Foreskin keratinocyte (primary cell): ENCODE measurements at places on chromosomes 5 and 9. TPM values are rescaled to one million over a fixed set of nuclear protein-coding genes. Genes with fewer than 3 reads are reported as not detected.

DNA sequence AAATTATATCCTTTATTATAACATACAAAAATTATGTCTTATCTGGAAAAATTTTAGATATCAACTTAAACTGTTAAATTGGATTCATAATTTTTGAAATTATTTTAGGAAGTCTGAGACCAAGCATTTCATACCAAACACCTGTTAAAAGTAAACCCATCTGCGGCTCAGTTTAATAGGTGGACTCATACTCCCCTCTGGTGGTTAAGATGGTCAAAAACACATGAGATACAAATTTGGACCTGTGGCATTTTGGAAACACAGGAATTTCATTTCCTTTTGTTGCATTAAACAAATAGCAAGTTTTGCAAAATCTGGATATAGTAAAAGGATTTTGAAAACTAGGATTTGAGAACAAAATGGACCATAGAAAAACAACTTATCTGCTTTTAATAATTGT, 53.7 kb downstream of the RGMB start:
- DNase-seq: peak; percentile 24

GRCh38 chr5:54794135-54794975, 191.0 kb downstream of the ESM1 start:
- no peak for DNase-seq

- no peak for DNase-seq
Measured at GRCh38 chr9:14159440-14160216, 154.3 kb downstream of the NFIB start.

The SEMA5A gene
- 1.9 and 4.1 TPM in 2 replicates for total RNA-seq

DNA sequence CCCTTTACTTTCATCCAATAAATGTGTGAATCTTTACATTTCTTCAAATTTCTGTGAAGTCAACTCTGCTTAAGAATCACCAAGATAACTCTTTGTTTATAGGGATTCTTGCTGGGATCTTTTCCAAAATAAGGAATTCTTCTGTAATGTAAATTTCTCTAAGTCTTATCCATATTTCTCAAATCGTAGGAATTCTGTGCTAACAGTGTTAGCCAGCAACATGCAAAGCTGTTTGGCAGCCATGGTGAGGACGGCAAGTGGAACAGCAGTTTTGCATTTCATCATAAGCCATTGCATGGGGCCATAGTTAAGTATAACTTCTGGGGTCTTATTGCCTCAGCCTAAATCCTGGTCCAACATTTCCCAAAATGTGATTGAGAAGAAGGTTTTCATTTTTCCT, 310.5 kb upstream of the PRR16 start:
- DNase-seq: no peak

DNA sequence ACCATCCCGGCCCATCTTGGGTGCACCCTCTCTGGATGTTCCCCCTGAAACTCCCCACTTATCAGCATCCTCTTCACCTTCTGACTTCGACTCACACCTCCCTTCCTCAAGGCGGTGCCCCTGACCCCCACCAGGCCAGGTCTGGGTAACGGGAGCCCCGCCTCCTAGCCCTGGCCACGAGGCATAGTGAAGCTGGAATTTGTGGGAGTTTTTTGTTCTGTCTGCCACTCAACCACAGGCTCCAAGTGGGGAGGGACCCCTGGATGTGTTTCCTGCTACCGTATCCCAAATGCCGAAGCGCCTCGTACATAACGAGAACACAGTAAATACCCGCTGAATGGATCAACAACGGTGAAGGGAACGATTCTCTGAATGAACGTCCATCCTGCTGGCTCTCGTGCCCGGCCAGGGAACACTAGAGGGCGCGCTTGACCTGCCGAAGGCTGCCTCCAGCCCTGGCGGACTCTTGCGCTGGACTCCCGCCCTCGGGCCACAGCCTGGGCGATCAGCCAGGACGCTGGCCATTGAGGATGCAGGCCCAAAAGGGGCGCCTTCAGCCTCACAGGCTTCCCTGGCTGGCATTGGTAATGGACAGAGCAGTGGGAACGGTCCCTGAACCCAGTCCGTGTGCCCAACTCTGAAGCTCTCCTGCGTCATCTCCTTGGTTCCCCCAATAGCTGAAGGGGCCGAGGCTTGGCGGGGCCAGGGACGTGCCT, 47.3 kb upstream of the PHYKPL start:
- no peak for DNase-seq
